ENCODE measurements at places on chromosomes 5 and 9.

- no peak for DNase-seq
Measured at GRCh38 chr5:1732238-1732941, 67.2 kb downstream of the MRPL36 start.

DNA sequence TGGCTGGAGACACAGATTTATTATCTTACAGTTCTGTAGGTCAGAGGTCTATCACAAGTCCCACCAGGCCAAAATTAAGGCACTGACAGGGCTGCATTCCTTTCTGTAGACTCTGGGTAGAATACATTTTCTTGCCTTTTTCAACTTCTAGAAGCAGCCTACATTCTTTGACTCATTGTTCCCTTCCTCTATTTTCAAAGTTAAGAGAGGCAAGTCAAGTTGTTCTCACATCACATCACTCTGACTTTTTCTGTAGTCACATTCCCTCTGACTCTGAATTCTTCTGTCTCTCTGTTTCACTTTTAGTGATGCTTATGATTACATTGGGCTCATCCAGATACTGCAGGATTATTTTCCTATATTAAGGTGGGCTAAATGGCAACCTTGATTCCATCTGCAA is 119.0 kb downstream of the MELK start:
- DNase-seq, result no peak

DNA sequence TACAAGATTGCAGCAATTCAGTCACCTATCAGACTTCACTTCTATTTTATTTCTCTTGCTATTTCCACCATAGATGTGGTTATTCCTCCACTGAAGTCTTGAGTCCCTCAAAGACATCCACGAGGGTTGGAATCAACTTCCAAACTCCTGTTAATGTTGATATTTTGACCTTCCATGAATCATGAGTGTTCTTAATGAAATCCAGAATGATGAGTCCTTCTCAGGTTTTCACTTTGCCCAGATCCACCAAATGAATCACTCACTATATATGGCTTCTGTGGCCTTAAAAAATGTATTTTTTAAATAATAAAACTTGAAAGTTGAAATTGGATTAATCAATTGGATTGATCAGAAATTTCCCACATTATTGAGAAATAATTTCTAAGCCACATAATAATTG is 1821.0 kb downstream of the EFNA5 start:
- DNase-seq, result no peak

GRCh38 chr5:123273984-123274383 is 149.2 kb downstream of the CEP120 start:
- no peak for DNase-seq

- DNase-seq, result no peak
Measured at GRCh38 chr5:95773335-95774059, 42.4 kb downstream of the RHOBTB3 start.

DNA sequence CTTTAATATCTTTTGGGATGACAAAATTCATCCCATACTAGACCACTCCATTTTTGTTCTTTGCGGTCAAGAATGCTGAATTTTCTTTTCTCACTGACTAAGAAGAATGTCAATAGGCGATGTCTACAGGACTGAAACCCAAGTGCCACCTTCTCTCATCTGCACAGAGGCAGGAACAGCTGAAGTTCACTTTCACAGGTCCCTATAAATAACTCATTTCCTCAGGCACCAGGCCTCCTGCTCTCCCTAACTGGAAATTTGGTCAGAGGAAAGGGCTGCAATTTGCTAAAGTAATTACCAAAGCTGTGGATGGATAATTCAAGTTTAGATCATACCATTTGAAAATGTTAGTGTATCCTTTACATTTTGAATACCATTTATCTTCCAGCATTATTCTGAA is 142.9 kb downstream of the DIRAS2 start:
- no peak for DNase-seq

DNA sequence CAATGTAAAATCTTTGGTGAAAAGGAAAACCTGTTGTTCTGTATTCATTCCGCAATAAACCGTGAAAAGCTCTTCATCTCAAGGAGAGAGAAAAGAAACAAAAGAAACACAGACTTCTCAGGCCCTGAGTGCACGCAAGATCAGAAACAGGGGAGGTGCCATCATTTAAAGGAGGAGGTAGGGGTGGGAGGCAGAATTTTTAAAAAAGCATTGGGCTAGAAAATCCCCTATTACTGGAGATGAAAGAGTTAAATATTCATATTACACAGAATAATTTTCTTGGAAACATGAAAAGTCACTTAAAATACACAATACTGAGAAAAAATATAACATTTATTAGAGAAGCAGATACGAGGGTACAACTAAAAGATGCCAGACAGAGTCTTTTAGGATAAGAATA is 56.3 kb downstream of the USP20 start:
- DNase-seq, result no peak
